ENCODE measurements at places on chromosomes 1 and 21.

- no peak for DNase-seq
These were observed 12.2 kb downstream of the FH start for GRCh38 chr1:241507189-241507863.

- no peak for DNase-seq
These were observed 6.1 kb downstream of the STX6 start for GRCh38 chr1:181016563-181016962.

DNA sequence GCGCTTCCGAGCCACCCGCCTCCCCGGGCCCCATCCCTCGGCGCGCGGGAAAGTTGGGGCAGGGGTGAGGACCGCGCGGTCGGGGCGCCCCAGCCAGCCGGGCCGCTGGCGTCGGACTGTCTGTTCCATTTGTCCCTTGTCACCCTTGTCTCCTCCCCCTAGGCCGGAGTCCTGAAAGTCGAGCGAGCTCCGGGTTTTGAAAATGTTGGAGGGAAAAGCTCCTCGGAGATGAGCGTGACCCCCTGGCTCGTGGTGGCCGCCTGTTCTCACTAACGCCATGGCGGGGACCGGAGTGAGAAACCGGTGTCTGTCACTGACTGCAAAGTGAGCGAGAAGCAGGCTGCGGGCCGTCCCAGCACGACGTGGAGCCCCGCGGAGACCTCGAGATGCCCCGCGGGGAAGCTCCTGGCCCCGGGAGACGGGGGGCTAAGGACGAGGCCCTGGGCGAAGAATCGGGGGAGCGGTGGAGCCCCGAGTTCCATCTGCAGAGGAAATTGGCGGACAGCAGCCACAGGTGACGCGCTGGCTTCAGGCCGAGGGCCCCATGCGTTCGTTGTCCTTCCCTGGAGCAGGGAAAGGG is 491 bp downstream of the PER3 start:
- DNase-seq = no peak

DNA sequence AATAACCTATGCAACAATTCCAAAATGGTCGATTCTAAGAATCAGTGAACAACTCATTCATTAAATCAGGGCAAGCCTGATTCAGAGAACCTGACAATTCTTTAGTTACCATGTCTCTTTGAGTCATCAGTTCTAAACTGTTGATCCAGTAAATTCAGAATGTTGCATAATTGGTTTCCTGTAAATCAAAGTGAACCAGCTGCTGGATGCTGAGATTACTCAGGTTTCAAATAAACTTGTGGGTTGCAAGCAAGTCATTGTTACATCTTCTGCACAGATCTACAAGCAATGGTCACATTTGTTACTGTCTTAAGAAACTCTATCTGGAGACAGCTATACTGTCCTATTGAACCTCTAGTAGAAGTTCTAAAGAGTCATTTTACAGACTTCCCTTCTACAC is 16.5 kb downstream of the PLA2G2D start:
- no peak for DNase-seq

GRCh38 chr1:245370905-245371581 is 216.3 kb downstream of the KIF26B start:
- no peak for DNase-seq

- DNase-seq = peak; percentile 25
These were observed 1.2 kb downstream of the VAV3 start for GRCh38 chr1:107963601-107964335.

DNA sequence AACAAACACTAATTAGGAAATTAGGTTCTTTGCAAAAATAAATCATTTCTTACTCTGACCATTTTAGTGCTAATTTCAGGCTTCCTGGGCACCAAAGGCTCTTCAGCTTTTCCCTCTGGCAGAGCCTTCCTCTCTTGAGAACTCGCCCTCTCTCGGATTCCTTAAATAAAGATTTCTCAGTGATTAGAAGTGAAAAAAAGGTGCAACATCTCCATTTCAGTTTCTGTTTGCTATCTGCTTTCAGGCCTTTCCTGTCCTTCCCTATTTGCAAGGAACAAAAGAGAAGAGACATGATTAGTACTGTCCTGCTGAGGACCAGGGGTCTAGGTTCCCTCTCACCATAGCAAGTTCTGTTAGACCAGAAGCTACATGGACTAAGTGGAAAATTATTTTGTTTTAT is 27.8 kb upstream of the CACYBP start:
- no peak for DNase-seq

GRCh38 chr1:109391626-109392025 is 6.1 kb downstream of the SORT1 start:
- no peak for DNase-seq

GRCh38 chr1:56074007-56074651 is 505.2 kb downstream of the PLPP3 start:
- DNase-seq = no peak

DNA sequence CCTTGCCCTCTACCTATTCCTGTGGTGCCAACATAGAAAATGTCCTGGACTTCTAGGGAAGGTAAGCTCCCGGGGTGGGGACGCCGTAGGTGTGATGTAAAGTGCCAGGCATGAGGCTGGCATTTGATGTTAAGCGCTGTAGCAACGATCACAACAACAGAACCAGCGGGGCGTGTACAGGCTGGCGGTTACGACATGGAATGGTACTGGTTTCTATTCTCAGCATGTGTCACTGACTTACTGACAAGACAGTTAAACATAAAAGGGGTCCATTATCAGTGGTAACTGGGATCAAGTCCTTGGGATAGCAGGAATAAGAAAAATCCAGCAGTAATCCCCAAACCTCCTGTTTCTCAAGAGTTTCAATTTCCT is 58.9 kb downstream of the TGFBR3 start:
- no peak for DNase-seq

- DNase-seq = no peak
These were observed 103.3 kb upstream of the GRIK3 start for GRCh38 chr1:37137601-37138000.

DNA sequence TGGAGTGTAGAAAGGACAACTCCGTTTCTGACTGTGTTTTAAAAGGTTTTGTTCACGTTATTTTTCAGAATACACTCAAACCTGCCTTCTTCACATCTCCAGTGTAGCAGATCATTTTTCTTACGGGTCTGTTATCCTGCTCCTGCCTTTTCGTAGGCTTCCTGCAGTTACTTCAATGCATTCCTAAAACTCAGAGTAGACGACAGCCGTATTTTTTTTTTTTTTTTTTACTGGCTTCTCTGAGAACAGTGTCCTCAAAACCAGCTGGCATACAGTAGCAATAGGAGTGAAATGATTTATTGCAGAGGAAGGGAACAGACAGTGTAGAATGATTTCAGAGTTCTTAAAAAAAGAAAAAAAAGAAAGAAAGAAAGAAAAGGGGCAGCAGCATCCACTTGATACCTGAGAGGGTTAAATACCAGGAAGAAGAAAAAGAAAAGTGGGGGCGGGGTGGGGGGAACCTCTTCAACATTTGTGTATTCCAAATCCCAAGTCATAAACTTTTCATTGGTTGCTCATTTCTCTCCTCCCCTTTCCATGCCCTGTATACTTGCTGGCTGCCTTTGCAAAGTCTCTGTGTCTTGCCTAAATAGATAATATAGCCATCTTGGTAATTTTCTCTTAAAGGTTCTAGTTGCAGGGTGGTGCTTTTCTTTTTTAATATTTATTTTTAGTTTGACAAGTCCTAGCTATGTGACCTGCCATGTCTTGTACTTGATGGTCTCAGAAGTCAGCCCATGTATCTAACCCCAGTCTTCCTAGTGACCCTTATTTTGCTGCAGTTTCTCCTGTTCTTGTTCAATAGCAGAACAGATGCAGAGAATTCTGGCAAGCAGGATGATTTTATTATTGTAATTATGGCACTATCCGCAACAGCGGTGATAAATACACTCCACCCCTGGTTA is 2.8 kb downstream of the TGFB2 start:
- DNase-seq = no peak

- DNase-seq = no peak
These were observed 8.0 kb upstream of the TP53BP2 start for GRCh38 chr1:223853748-223854147.

DNA sequence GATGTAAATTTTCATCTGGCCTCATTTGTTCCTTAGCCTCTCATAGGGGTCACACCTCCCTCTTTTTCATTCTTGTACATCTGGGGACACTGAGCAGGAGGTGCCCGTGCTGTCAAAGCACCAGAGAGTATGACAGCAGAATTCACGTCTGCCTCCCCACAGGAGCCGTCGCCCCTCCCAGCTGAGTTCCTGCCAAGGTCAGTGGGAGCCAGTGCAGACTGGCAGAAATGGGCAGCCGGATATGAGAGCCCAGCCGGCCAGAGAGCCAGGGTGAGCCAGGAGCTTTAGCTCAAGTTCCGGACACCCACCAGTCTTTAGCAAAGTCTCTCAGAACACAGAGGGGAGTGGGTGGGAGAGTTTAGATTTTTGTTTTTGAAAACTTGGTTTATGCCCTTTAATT is 21.9 kb downstream of the GPR137B start:
- DNase-seq = no peak

GRCh38 chr21:33021667-33022066 is 4.1 kb upstream of the OLIG2 start:
- DNase-seq = no peak

DNA sequence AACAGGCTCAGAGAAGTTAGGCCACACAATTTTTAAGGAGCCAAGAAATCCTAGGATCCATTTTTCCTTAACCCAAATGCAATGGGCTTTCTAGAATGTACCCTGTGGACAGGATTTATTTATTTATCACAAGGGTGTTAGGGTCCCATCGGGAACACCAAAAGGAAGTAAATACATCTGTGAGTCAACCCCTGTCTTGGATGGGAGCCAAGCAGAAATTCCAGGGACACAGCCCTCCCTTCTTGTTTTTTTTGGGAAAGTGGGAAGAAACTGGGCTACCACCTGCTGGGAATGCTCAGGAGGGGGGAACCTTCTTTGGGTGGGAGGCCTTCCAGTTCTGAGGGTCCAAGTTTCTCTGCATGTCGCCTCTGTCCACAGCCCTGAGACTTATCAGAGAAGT is 1.3 kb downstream of the CRNN start:
- no peak for DNase-seq

- no peak for DNase-seq
These were observed 6.8 kb downstream of the KCNH1 start for GRCh38 chr1:211127166-211127565.

- no peak for DNase-seq
These were observed 908 bp downstream of the KRTAP19-1 start for GRCh38 chr21:30479259-30479658.

DNA sequence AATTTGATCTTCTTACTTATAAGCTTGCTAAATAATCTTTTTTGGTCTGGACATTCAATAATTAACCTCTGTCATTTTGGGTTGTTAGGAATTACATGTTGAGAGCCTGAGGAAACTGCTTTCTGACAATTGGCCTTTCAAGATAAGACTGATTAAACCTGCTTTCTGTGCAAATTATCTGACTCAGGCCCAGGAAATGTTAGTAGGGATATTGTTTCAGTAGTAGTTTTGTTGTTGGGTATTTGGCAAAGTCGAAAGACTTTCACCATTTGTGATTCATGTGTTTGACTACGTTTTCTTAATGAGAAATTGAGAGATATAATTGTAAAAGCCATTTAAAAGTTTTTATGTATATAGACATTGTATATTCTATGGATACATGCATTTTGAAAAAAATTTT is 81.1 kb upstream of the GPR88 start:
- DNase-seq = no peak

DNA sequence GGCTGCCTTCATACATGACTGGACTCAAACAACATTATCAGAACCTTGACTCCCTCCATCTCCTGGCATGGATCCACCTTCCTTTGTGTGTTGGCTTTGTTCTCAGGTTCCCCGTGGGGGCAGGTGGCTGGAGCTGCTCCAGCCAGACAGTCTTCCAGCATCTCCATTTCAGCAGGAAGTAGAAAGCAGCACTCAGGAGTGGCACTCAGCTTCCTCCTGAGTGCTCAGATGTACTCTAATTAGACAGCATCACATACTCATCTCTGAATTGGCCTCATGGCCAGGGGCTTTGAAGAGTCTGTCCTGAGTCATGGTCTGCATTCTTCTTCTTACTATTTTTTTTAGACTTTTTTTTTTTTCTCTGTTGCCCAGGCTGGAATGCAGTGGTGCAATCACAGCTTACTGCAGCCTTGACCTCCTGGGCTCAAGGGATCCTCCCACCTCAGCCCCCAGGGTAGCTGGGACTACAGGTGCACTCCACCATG is 27.9 kb downstream of the OVAAL start:
- DNase-seq = no peak

DNA sequence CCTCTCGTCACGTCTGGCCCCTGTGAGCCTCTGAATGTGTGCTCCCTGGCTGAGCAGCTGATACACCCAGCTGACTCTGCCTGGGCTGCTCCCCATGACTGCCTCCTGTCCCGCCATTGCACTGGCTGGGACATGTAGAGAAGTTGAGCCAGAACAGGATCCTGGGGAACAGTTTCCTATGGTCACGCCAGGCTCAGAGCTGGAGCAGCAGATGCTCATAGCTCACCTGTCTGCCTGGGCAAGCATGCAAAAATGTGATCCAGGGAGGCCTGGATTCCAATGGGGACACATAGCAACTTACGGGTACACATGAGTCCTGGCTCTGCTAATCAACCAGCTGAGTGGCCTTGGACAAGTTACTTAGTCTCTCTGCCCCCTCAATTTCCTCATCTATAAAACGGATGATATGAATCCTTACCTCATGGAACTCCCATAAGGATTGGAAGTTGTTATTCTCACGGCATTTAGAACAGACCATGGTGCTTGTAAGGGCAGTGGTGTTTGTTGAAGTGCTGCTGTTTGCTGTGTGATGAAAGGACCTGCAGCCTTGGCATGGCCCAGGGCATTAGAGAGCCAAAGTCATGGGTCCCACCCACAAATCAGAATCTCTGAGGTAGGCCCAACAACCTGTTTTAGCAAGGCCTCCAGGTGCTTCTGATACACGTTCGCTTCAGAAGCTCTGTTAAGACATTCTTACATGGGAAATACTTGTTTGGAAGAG is 150.3 kb upstream of the VANGL1 start:
- no peak for DNase-seq

DNA sequence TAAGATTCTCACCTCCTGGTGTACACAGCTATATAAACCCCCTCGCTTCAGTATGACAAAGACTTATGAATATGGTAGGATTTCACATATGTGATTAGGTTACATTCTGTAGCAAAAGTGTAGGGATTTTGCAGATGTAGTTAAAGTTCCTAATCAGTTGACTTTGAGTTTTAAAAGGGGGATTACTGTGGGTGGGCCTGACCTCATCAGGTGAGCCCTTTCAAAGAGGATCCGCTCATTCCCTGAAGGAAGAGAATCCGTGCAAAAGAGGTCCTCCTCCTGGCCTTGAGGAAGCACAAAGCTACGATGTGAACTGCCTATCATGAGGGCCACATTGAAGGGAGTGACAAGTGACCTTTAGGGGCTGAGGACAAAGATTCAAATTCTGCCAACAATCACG is 30.6 kb upstream of the KAZN start:
- DNase-seq = no peak

DNA sequence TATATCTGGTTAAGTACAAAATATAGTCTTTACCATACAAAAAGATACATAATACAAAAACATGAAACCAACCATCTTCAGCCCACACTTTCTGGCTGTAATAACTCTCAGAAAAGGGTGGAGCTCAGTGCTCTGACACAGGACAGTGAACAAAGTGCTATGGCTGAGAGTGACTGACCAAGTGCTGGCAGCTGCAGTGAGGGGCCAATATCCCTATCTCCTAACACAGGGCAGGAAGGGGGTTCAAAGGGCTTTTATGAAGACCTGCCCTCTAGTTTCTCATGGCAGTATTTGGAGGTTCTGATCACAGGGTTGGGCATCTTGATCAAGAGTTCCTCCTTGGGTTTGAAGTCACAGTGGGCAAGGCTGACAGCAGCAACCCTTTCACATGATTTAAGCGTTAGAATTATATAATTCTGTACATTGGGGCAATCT is 3.9 kb downstream of the TXNIP start:
- no peak for DNase-seq

- no peak for DNase-seq
These were observed 40.2 kb upstream of the NHLH2 start for GRCh38 chr1:115880981-115881672.

Data from stimulated activated CD4-positive, alpha-beta T cell treated with anti-CD3 and anti-CD28 coated beads, Interleukin-1b, Interleukin-23, amount 100 ng/mL, for 24 hours (primary cell).